ENCODE measurements at places on chromosomes 5 and 9. TPM values are rescaled to one million over a fixed set of nuclear protein-coding genes. Genes with fewer than 3 reads are reported as not detected.

CDH6 gene
- polyA plus RNA-seq: 49.5 TPM

ZNF618 gene
- polyA plus RNA-seq: 48.8 TPM

IL17B gene
- 2.1 TPM for polyA plus RNA-seq

HRH2 gene
- 3.1 TPM for polyA plus RNA-seq

PCDHGA7 gene
- 2.5 TPM for polyA plus RNA-seq

CDKN2B gene
- 0.44 TPM for polyA plus RNA-seq

SLC45A2 gene
- polyA plus RNA-seq: 0.96 TPM

DMRTA1 gene
- 1.1 TPM for polyA plus RNA-seq

RNF44 gene
- polyA plus RNA-seq: 64.7 TPM

CCNI2 gene
- 3.1 TPM for polyA plus RNA-seq

DNA sequence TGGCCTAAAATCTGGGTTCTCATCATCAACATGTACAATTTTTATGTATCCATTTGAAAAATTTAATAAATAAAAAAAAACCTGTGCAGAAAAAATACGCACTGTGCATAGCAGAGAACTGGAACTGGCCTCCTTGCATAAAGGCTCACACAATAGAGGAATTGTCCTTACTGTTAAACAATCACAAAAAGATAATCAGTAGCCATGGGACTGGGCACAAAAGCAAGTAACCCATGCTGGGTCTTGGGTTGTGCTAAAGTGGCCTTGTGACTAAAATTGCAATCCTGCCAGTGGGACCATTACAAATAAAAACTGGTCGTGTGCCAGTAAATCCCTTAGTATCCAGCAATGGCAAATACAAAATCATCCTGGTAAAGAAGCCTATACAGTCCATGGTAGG, 1646.6 kb downstream of the MAT2B start:
- no peak for DNase-seq

DNA sequence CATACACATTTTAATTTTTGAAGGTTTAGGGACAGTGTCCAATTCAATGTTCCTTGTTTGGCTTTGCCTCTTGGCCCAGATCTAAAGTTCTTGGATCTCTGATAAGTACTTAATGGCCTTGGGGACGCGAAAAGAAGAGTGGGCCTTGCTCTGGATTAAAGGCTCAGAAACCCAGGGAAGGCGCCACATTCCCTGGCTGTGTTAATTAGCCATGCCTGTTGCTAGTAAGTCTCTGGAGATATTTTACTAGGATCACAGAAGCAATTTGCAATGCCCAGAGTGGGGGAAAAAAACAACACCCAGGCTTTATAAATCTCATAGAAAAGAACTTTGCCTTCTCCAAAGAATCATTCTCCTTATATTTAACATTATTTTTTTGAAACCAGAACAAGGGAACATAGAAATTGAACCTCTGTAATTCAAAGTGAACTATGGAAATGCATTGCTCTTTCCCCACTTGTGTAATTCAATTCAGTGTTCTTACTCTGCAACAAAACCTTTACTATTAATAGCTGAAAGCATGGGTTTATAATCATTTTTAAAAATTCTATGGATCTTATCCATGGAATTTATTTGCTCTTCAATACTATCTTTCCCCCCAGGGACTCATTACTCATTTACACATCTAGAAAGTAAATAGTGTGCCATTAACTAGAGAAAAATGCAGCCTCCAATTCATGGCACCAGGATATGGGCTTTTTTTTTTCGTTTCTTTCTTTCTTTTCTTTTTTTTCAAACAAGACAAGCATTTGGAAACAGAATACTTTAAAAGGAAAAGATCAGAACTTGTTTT, 172.2 kb upstream of the ANKRD55 start:
- DNase-seq: no peak

GRCh38 chr9:96449523-96449844, 485 bp upstream of the HABP4 start:
- DNase-seq: no peak

GRCh38 chr9:4196886-4197285, 103.0 kb downstream of the GLIS3 start:
- no peak for DNase-seq

DNA sequence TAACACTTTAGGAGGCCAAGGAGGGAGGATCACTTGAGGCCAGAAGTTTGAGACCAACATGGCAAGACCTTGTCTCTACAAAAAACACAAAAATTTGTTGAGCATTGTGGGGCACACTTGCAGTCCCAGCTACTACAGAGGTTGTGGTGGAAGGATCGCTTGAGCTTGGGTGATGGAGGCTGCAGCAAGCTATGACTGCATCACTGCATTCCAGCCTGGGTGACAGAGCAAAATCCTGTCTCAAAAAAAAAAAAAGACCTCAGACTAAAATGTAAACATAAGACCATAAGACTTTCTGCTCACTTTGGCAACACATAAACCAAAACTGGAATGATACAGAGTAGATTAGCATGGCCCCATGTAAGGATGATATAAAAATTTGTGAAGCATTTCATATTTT, 24.6 kb upstream of the NANS start:
- no peak for DNase-seq

DNA sequence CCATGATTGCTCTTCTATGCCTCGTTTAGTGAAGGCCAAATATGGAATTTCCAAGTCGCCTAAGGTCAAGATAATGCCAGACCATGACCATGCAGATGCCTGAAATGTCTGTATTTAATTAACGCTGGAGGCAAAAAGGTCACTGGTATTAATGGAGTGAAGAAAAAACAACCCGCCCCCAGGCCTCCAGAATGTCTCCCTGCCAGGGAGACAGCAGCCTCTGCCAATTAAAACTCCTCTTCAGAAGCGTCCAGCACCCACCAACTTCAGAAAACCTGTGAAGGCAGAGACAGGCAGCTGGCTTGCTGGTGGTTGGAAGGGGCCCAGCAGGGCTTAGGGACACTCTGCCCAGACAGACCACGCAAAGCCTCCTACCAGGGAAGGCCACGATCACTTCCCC, 94.4 kb downstream of the VAV2 start:
- DNase-seq: no peak

GRCh38 chr5:124583469-124584350, 162.7 kb downstream of the ZNF608 start:
- DNase-seq: no peak

DNA sequence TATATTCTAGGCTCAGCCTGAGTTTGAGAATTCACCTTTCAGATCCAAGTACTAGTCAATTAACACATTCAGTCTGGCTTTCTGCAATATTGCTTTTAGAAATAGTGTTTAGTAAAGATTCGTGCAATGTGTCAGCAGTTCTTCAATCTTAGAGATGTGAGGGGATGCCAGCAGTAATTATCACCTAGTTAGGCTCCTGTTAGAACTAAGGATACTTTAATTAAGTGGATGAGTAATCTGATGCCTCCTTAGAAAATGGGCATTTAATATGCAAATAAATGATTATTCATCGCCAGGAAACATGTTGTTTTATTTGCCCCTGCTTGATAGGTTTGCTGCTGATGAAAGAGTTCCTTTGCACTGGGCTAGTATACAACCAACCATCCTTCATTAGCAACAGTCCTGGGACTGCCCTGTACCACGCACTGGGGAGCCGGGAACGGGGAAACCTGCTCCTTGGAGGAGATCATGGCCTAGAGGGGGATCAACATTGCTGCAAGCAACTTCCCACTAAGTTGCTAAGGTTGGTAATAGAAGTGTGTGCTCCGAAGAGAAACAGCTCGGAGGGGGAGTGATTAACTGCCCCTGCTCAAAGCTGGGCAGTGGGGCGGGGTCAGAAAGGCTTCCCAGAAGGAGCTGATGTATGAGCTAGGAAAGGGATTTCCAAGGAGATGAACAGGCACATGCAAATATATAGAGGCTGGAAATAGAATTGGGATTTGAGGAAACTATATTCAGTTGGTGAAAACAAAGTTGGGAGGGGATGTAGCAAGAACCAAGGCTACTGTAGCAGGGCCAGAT, 231.8 kb downstream of the DRD1 start:
- DNase-seq: no peak

DNA sequence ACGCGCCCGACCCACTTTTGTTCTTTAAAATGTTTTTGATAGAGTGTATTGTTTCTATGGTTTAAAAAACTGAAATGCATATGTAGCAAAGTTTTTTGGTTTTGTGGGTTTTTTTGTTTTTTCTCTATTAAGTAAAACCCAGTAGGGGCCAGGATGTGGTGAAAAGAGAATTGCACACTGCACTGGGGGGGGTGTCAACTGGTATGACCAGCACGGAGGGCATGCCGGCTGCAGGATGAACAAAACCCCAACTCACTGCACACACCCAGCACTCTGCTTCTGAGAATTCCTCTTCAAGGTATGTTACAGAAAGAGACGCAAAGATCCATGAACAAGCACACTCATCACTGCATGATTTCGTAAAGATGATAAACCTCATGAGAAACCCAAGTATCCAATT, 75.0 kb downstream of the STK10 start:
- DNase-seq: no peak

DNA sequence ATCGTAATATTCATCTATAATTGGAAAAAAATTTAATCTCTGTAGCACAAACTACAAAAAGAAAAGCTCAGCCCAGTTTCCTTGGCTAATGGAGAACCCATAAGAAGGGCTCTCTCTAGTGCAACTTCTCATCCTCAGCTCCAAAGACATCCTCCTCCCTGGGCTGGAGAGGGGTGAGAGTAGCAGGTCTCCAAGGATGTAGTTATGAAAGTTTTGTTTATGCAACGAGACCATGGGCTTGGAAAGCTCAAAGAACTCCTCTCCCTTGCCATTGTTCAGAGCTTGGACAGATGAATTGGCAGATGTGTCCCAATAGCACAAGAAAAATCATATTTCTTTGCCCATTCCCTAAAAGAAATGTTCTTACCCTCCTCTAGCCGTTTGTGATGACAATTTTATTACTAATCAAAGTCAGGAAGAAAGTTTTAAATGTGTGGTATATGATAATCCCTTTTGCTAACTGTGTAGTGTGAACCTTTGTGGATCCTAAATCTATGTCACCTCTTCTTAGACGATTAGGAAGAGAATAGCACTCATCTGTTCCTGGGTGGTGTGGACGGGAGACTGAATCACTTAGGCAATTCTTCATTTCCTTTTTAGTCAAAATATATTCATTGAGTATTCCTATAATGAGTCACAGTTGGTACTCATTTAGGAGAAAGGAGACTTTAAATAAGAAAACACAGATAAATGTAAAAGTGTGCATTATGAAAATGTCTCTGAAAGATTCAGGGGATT, 52.2 kb downstream of the GARNL3 start:
- DNase-seq: no peak

DNA sequence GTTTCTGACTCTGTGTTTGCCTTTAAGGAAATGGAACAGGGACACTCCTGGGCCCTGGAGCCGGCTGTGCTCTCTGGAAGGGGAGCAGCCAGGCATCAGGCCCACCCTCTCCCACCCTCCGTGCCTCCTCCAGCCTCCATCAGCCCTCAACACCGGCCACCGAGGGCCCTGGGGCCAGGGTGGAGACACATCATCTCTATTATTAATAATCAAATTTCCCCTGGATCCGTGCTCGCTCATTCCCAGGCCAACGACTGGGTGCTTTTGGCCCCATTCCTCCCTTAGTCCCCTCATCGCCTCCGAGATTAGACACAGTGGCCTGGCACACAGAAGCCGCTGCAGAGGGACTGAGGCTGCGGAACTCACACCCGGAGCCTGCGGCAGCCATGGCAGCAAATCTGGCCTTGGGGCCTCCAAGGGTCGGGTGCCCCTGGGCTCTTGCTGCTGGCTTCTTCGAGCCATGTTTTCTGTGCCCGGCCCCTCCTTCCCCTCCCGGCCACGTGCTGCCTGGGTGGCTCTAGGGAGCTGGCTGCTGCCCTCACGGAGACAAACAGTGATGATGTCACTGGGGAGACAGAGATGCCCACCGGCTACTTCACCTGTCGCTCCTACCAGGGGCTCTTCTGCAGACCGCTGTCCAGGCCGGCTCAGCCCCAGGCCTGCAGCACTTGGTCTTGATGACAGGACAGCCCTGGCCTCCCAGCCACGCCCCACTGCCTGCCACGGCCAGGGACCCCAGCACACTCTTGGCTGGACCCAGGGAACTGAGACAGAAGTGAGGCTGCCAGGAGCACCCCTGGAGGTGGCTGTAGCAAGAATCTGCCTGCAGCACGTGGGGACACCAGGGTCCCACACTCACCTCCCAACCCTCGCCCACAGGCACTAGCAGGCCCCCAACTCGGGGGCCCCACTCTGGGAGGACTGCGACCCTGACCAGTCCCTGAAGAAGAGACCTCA, 76.6 kb upstream of the PPP1R26 start:
- DNase-seq: no peak

GRCh38 chr9:85569988-85570387, 171.8 kb downstream of the AGTPBP1 start:
- DNase-seq: no peak

- peak; percentile 39 for DNase-seq
Observed at GRCh38 chr5:95283761-95284571, 928 bp downstream of the MCTP1 start.

DNA sequence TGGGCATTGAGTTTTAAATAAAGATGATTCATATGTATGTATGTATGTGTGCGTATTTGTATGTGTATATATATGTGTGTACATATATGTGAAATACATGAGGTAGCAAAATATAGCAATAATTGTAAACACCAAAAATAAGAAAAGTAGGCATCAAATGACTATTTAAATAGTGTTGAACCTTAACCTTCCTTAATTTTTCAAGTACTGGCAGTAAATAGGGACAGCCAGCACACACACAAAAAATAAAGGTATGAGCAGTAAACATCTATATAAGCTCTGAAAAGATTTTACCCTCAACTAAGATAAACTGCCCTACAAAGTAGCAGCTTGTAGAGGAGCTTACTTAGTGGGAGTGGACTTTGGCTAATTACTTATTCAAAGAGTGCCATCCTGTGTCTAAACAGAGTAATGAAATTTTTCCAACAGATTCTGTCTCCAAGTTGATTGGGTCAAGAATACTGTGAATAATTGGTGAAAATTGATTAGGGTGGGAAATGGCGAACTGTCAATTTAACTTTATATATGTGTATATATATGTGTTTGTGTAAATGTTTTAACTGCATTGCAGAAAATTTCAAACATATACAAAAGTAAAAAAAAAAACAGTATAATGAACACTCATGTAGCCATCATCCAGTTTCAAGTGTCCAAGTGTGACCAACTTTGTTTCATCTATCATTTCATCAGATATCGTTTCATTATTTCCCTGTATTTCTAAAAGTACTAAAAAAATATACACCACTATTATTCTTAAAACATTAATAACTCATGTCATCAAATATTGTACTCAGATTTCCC, 2.0 kb upstream of the ADAMTS6 start:
- peak; percentile 53 for DNase-seq

- DNase-seq: no peak
Observed at GRCh38 chr9:72635197-72635596, 113.8 kb downstream of the TMC1 start.

GRCh38 chr5:74497706-74498105, 142.8 kb downstream of the ENC1 start:
- no peak for DNase-seq

DNA sequence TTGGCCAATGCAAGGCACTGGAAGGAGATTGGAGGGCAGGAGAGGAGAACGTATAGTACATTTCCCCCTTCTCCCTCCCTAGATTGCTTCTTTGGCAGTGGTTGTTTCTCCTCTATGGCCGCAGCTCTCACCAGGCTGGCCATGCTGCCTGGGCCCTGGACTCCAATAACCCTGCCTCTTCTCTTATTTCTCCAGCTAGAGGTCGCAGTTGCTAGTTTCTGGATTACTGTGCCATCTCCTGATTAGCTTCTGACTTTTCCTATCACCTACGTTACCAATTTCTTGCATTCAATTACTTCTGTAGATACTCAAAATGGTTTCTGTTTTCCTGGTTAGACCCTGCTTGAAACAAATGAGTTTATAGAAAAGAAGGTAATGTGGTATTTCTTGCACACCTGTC, 2.4 kb upstream of the MACIR start:
- no peak for DNase-seq

GRCh38 chr5:68999181-68999580, 94.6 kb upstream of the SLC30A5 start:
- DNase-seq: no peak
